ENCODE measurements at places on chromosomes 7 and 10.
A peak's percentile ranks its signal among the peaks of the same experiment; 100 is the strongest.

GRCh38 chr7:65269150-65269856, 104.4 kb upstream of the ZNF92 start:
- H3K27ac ChIP-seq, result no peak overlapping the region
- H3K4me1 ChIP-seq, result peaks cover 13% of the 10 kb centered on the region
- H3K4me3 ChIP-seq, result peak overlapping the region; percentile 81

DNA sequence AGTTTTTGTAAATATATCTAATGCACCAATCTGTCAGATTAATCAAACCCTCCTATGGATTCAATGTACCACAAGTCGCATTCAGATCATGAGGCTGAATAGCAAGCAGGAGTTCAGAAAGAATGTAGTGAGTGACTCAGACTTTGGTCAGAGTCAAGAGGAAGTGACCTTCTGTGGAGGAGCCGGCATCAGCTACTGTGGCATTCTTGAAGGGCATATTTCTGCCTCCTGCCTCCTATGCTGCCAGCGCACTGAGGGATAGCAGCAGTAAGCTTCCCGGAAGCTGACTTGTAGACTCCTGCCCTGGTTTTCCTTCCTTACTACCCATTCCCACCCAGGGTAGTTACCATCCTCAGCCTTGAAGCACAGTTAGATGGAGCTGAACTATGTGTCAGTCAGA, 867.5 kb downstream of the NRG3 start:
- no peak for DNase-seq
- H3K4me1 ChIP-seq, result no peaks in the 10 kb centered on the region
- no peak overlapping the region for H3K27ac ChIP-seq
- no peak overlapping the region for H3K4me3 ChIP-seq

- H3K36me3 ChIP-seq, result no peaks in the 10 kb centered on the region
- H3K4me1 ChIP-seq, result no peaks in the 10 kb centered on the region
- peaks cover 14% of the 10 kb centered on the region for H3K27me3 ChIP-seq
- H3K27ac ChIP-seq, result no peak overlapping the region
- no peak overlapping the region for H3K4me3 ChIP-seq
These were observed 379.8 kb downstream of the GRID1 start for GRCh38 chr10:85986777-85987176.

GRCh38 chr10:10796774-10797415, 220.8 kb upstream of the CELF2 start:
- peaks cover 18% of the 10 kb centered on the region for H3K27me3 ChIP-seq
- H3K4me3 ChIP-seq, result no peak overlapping the region
- no peak overlapping the region for H3K27ac ChIP-seq
- H3K4me1 ChIP-seq, result no peaks in the 10 kb centered on the region
- no peaks in the 10 kb centered on the region for H3K36me3 ChIP-seq
- DNase-seq, result no peak

DNA sequence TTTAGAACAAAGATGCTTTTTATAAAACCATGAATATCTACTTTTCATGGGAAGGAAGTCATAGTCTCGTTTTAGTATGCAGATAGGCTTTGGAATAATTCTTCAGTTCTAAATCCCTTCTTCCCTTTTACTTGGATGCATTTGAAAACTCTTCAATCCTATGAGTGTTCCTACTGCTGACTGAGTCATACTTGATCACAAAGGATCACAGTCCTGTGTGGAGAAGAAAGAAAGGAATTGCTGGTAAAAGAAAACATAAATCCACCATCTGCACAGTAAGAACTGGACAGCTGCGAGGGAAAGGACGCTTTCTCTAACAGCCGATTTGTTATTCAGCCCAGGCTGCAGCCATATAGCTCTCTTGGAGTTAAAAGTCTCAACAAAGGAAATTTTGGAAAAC, 209.9 kb downstream of the SEMA3E start:
- no peaks in the 10 kb centered on the region for H3K4me1 ChIP-seq
- H3K27ac ChIP-seq, result no peak overlapping the region
- no peak for DNase-seq
- no peak overlapping the region for H3K4me3 ChIP-seq
- no peaks in the 10 kb centered on the region for H3K36me3 ChIP-seq

DNA sequence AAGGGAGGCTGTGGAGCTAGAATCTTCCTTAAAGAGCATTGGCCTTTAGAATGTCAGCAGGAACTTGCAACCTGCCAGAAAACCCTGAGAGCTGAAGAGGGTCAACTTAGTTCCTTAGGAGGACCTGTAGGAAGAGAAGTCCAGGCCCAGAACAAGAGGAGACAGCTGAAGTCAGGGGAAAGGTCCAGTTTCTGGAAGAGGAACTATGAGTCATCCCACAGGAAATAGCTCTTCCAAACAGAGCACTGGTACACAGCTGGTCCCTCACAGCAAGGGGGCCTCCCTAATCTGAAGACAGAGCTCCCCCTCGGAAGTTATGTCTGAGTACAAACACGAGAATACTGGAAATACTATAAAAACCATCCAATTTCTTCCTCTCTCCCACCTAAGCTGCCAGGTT, 98.9 kb downstream of the HERPUD2 start:
- H3K4me1 ChIP-seq, result no peaks in the 10 kb centered on the region
- no peaks in the 10 kb centered on the region for H3K36me3 ChIP-seq
- DNase-seq, result no peak
- no peak overlapping the region for H3K27ac ChIP-seq
- H3K27me3 ChIP-seq, result no peaks in the 10 kb centered on the region

- H3K27ac ChIP-seq, result no peak overlapping the region
- no peak for DNase-seq
- H3K4me1 ChIP-seq, result peaks cover 2% of the 10 kb centered on the region
- no peaks in the 10 kb centered on the region for H3K36me3 ChIP-seq
These were observed 732.8 kb downstream of the ZWINT start for GRCh38 chr10:55628260-55628701.

- no peak for DNase-seq
- H3K4me3 ChIP-seq, result no peak overlapping the region
- H3K36me3 ChIP-seq, result no peaks in the 10 kb centered on the region
- no peaks in the 10 kb centered on the region for H3K4me1 ChIP-seq
- H3K27me3 ChIP-seq, result no peaks in the 10 kb centered on the region
These were observed 111.3 kb upstream of the SORCS1 start for GRCh38 chr10:107275806-107276205.

DNA sequence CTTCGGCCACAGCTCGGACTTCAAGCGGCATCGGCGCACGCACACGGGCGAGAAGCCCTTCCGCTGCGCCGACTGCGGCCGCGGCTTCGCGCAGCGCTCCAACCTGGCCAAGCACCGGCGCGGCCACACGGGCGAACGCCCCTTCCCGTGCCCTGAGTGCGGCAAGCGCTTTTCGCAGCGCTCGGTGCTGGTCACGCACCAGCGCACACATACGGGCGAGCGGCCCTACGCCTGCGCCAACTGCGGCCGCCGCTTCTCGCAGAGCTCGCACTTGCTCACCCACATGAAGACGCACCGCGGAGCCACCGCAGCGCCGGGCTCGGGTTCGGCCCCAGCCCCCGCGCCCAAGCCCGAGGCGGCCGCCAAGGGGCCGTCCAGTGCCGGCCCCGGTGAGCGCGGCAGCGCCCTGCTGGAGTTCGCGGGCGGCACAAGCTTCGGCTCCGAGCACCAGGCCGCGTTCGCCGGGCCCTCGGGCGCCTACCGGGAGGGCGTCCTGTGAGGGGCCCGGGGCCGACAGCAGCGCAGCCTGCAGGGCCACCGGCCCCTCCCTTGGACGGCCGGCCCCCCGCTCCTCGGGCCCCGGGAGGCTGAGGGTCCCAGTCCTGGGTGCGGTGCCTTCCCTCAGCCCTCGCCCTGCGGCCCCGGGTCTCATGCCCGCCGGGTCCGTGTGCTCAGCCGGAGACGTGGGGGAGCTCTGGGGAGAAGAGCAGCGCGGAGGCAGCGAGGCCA, 17.2 kb downstream of the ZNF316 start:
- H3K36me3 ChIP-seq, result peaks cover 40% of the 10 kb centered on the region
- H3K4me3 ChIP-seq, result no peak overlapping the region
- H3K4me1 ChIP-seq, result no peaks in the 10 kb centered on the region
- H3K27ac ChIP-seq, result no peak overlapping the region
- no peaks in the 10 kb centered on the region for H3K27me3 ChIP-seq

DNA sequence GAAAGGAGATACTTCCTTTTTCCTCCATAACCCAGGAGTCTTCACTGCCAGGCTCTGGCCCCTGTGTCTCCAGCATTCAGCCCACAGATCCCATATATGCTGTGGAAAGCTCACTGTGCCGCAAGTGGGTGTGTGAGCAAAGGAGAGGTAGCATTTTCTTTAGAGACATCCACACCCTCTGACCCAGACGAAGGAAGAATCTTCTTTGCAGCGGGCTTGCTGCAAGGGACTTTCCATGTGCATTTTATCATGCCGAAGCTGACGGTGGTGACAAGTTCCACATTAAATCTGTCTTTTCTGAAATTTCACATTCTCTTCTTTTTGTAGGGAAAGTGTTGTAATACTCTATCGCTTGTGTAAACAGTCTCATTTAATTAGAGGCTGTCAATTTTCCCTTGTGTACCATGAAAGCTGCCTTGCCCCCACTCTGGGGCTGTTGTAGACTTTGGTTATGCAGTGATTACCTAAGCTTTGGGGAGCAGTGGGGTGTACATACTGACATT, 409.5 kb downstream of the SUGCT start:
- H3K27me3 ChIP-seq, result no peaks in the 10 kb centered on the region
- no peak overlapping the region for H3K4me3 ChIP-seq
- H3K36me3 ChIP-seq, result no peaks in the 10 kb centered on the region
- no peak overlapping the region for H3K27ac ChIP-seq
- no peaks in the 10 kb centered on the region for H3K4me1 ChIP-seq
- DNase-seq, result no peak

- no peaks in the 10 kb centered on the region for H3K36me3 ChIP-seq
- H3K4me3 ChIP-seq, result no peak overlapping the region
- no peak overlapping the region for H3K27ac ChIP-seq
- H3K27me3 ChIP-seq, result peaks cover 12% of the 10 kb centered on the region
- peak; percentile 62 for DNase-seq
These were observed 124.0 kb downstream of the TMEM130 start for GRCh38 chr7:98745722-98746318.

- peaks cover 80% of the 10 kb centered on the region for H3K4me1 ChIP-seq
- H3K36me3 ChIP-seq, result peaks cover 16% of the 10 kb centered on the region
- peak overlapping the region; percentile 71 for H3K27ac ChIP-seq
- no peaks in the 10 kb centered on the region for H3K27me3 ChIP-seq
- no peak for DNase-seq
These were observed 14.3 kb downstream of the NOD1 start for GRCh38 chr7:30464231-30464671.

DNA sequence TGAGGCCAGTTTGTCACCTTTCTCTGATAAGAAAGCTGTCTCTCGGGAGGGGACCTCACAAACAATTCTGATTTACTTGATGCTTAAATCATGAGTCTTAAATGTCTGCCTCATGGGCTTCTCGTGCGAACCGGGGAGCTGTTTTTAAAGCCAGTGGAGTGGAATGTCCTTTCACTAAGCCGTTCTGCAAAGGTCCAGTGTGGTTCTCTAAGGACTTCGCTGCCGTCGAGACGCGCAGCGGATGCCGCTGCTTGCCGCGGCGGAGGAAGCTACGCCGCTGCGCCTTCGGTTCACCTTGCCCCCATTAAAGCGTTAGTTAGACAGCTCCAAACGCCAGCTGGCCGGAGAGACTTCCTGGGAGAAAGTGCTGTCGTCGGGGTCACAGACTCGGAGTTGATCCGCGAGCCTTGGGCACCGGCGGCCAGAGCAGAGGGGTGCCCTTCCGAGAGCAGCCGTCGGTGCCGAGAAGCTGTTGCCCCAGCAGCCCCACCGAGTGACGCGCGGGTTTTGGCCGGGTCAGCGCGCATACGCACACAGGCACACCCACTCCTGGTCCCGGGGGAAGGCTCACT, 1.3 kb upstream of the HMX3 start:
- DNase-seq, result no peak
- H3K4me3 ChIP-seq, result no peak overlapping the region
- H3K4me1 ChIP-seq, result peaks cover 36% of the 10 kb centered on the region

DNA sequence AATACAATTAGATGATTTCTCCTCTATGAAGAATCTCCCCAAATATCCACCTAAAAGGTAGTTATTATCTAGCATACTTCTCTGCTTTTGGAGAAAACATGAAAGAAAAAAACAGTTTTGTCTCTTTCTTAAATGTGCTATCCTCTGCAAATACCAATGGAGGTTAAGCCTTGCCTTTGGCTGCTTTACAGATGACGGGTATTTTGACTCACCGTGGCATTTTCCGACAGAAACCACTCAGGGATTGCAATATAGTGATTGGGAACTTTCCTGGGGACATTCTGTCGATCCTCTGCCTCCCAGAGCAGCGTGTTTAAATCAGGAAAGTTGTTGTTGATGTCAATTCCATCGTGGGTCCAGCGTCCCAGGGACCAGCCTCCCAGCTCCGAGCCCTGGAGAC, 100.6 kb downstream of the GPR26 start:
- no peaks in the 10 kb centered on the region for H3K36me3 ChIP-seq
- peaks cover 22% of the 10 kb centered on the region for H3K27me3 ChIP-seq
- no peak overlapping the region for H3K4me3 ChIP-seq
- no peak overlapping the region for H3K27ac ChIP-seq
- DNase-seq, result no peak

- H3K36me3 ChIP-seq, result no peaks in the 10 kb centered on the region
- H3K4me3 ChIP-seq, result no peak overlapping the region
- H3K4me1 ChIP-seq, result no peaks in the 10 kb centered on the region
- H3K27ac ChIP-seq, result no peak overlapping the region
- no peaks in the 10 kb centered on the region for H3K27me3 ChIP-seq
These were observed 176.5 kb downstream of the EBF3 start for GRCh38 chr10:129787557-129787956.

DNA sequence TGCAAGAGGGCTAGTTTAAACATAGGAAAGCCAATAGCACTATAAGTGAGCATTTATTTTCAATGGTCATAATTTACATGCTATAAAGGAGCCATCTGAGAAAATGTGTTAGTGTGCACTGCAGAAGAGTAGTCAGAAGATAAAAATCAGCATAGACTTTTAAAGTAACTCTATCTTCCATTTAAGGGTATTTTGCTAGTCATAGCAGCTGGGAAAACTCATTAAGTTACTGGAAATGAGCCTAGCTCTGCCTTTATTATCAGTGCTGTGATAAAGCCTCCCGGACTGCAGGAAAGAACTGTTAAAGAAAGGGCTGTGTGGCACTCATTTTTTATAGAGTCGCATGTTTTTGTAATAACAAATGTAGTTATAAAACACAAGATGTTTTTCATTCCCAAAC, 825.8 kb upstream of the POM121L12 start:
- no peaks in the 10 kb centered on the region for H3K4me1 ChIP-seq
- H3K27me3 ChIP-seq, result no peaks in the 10 kb centered on the region
- no peak for DNase-seq
- H3K4me3 ChIP-seq, result no peak overlapping the region

DNA sequence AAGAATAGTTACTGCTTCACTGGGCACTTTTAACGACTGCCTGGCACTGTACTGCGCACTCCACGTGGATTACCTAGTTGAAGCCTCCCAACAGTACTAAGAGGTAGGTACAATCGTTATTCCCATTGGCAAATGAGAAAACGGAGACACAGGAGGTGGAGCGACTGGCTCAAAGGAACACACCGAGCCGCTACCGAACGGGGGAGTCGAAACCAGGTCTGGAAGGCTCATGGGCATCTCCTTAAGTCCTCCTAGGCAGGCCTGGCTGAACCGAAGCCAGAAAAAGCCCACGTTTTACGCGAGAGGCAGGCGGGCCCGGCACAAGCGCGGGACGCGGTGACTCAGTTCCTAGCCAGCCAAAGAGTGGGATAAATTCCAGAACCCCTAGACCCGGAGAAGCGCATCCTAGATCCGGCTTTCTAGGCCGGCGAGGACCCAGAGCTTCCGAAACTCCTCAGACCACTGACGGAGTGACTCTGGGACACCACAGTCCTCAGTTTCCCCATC, 472 bp downstream of the PDAP1 start:
- DNase-seq, result peak; percentile 27
- no peaks in the 10 kb centered on the region for H3K27me3 ChIP-seq
- H3K4me1 ChIP-seq, result peaks cover 57% of the 10 kb centered on the region
- H3K27ac ChIP-seq, result peak overlapping the region; percentile 99

- DNase-seq, result no peak
- no peak overlapping the region for H3K27ac ChIP-seq
- H3K4me3 ChIP-seq, result no peak overlapping the region
- H3K27me3 ChIP-seq, result peaks cover 5% of the 10 kb centered on the region
These were observed 493.4 kb downstream of the TNS3 start for GRCh38 chr7:47088329-47089067.
